CD4-positive, alpha-beta T cell treated with Interleukin-2 at 100 ng/mL for 4 hours (primary cell): ENCODE measurements at places on chromosomes 13 and 19.
A peak's percentile ranks its signal among the peaks of the same experiment; 100 is the strongest.

DNA sequence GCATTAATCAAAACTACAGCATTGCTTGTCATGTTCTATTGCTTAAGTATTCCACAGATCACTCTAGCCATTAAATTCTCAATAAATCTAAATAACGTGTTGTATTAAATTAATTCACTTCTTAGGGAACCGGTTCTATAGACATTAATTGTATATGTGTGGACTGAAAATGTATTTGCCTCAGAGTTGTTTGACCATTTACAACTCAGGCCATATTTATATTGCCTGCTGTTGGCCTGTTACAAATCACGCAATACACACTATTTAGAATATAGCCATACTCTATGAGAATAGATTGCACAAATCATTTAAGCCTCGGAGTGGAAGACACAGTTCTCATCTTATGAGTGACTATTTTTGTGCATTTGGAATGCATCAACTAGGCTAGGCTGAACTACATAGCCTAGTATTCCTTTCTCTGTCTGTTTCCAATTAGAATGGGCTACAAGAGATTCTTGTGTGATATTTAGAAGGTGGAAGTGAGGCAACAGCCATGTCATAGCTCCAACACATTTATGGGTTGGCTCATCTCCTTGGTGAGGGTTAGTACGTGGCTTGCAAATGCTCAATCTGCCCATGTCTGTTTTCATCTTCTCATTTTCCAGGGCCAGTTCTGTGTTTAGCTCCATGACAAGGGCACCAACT, 1116.1 kb downstream of the PCDH9 start:
- DNase-seq: no peak

DNA sequence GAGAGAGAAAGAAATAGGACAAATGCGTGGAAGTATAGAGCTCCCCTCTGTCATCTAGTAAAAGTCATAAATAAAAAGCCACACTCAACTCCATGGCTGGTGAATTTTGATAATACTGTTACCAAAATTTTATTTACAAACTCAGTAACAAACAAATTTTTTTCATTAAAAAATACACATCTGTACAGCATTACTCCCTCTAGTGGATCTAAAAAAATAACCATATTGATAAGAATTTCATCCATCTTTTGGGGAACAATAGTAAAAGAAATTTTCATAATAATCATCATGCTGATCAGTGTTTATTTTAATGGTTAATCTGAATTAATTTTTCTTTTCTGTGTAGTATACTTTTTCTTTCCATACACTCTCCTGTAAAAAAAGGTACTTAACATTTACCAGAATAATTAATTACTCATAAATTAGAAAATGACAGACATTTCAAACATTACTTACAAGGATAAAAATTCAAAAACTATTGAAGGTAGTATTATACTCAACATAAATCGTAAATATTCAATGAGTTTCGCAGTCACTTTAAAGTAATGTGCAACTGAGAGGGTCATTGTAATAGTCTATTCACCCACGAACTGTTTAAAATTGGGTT, 173.5 kb upstream of the LSM14A start:
- DNase-seq: no peak

GRCh38 chr13:69450245-69450644, 657.4 kb upstream of the ATXN8OS start:
- DNase-seq: no peak

DNA sequence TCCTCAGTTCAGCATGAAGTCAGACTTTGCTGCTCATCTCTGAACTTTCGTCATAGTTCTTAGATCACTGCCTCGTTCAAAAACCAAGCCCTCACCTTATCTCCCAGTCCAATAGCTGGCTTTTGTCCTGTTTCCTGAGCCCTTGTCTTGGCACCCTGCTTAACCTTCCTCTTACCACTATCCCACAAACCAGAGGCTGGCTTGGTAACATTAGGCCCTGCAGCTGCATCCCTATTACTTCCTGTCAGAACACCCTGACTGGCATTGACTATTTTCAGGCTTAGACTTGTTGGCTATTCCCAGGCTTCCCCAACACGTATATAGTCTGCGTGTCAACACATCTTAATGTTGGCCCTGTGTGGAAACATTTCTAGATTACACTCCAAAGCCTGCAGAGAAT, 172.4 kb downstream of the VWA8 start:
- no peak for DNase-seq

DNA sequence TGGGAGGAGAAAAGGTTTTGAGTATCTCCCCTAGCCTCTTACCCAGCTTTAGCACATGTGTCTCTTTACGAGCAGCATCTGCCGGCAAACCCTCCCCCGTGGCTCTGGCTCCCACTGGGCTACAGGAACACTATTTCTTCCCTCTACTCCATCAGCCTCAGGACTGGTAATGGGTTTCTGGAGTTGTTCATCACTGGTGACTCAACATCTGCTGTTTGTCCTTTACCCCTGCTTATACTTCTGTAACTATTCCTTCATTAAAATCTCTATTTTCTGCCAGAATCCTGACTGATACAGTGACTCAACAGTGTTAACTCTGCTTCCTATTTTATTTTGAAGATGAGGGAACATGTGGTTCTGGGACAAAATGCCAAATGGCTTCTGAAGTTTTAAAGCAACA, 437.3 kb upstream of the HTR2A start:
- no peak for DNase-seq

GRCh38 chr13:87656306-87656705, 14.9 kb upstream of the SLITRK5 start:
- no peak for DNase-seq

- DNase-seq: peak; percentile 12
Observed at GRCh38 chr19:41646589-41647204, 19.8 kb upstream of the CEACAM4 start.

DNA sequence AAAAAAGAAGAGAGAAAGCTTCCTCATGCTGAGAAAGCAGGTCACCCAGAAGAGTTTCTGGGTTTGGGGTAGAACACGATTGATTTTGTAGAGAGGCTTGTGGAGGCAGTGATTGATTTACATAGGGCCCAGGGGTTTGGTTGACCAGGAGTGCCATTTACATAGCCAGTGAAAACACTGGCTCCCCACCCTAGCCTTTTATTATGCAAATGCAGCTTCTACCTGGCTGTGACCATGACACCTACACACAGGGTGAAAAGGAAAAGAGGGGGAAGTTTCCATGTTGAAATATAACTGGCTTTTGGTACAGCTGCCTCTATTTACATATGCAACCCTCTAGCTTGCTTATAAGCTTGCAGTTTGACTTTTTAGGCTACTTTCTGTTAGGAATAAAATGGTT, 62.0 kb downstream of the ZNF100 start:
- DNase-seq: no peak

GRCh38 chr13:40549500-40550094, 116.8 kb downstream of the FOXO1 start:
- DNase-seq: no peak

- no peak for DNase-seq
Observed at GRCh38 chr13:20192836-20193161, at the start of gene GJB2. Gene GJB2 (minus strand): TSS chr13:20192938. CDS start chr13:20189581, 3,357 bp downstream.

DNA sequence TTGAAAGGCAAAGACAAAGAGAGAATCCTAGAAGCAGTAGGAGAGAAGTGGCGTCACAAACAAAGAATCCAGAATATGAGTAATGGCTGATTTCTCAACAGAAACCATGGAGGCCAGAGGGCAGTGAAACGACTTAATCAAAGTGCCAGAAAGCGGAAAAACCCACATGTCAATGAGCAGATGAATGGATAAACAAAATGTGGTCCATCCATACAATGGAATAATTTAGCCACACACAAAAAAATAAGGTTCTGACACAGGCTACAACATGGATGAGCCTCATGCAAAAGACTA, 52.2 kb upstream of the RANBP3 start:
- DNase-seq: no peak

GRCh38 chr13:48873587-48873986, 102.1 kb upstream of the FNDC3A start:
- no peak for DNase-seq

GRCh38 chr13:37597477-37598025, 1.0 kb downstream of the POSTN start:
- no peak for DNase-seq

- no peak for DNase-seq
Observed at GRCh38 chr13:31518645-31519044, 220.7 kb upstream of the RXFP2 start.

DNA sequence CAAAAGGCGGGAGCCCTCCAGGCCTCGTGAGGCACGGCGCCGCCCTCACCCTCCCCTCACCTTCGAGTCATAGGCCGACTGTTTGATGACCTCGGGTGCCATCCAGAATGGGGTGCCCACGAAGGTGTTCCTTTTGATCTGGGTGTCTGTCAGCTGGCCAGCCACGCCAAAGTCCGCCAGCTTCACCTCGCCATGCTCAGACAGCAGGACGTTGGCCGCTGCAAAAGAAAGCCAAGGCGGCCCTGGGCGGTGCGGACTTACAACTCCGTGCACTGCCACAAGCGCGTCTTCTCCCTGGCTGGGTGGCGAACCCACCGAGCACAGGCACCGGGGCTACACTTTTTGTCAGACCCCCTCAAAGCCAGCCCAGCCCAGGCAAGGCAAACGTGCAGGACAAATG, 102.1 kb downstream of the STK24 start:
- DNase-seq: no peak
